ENCODE measurements at places on chromosomes 12 and 14.

DNA sequence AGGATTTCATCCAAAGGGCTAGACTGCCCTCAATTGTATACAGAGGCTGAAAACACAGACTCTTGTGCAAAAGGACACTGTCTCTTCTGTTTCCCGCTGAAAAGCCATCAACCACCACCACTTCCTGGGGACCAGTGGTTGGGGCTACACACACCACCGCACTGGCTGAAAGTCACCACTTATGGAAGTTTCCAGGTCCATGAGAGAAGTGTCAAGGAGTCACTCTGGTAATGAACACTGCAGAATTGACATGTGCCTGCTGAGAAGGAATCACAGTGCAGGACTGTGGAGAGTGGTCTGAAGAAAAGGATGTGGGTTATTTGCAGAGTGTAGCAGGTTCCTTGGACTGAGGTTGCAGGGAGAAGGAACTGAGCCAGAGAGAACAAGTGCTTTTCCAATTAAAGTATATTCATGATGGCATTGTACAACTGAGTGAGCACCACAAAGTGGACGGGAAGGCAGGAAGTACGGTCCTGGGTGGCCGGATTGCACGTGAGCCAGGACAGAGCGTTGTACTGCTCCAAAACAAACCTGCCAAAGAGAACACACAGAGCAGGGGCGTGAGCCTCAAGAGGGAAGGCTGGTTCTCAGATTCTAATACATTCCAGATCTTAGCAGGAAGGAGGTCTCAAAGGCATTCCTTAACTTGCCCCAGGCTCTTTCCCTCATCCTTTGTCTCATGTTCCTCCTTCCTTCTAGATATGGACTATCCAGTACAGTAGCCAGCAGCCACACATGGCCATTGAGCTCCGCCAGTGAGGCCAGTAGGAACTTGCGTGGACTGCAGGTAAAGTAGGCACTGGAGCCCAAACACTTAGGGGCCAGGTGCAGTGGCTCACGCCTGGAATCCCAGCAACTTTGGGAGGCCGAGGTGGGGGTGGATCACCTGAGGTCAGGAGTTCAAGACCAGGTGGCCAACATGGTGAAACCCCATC is 316.4 kb downstream of the MED13L start:
- DNase-seq = no peak

- no peak for DNase-seq
Observed at GRCh38 chr12:92393504-92393903, 247.9 kb upstream of the BTG1 start.

DNA sequence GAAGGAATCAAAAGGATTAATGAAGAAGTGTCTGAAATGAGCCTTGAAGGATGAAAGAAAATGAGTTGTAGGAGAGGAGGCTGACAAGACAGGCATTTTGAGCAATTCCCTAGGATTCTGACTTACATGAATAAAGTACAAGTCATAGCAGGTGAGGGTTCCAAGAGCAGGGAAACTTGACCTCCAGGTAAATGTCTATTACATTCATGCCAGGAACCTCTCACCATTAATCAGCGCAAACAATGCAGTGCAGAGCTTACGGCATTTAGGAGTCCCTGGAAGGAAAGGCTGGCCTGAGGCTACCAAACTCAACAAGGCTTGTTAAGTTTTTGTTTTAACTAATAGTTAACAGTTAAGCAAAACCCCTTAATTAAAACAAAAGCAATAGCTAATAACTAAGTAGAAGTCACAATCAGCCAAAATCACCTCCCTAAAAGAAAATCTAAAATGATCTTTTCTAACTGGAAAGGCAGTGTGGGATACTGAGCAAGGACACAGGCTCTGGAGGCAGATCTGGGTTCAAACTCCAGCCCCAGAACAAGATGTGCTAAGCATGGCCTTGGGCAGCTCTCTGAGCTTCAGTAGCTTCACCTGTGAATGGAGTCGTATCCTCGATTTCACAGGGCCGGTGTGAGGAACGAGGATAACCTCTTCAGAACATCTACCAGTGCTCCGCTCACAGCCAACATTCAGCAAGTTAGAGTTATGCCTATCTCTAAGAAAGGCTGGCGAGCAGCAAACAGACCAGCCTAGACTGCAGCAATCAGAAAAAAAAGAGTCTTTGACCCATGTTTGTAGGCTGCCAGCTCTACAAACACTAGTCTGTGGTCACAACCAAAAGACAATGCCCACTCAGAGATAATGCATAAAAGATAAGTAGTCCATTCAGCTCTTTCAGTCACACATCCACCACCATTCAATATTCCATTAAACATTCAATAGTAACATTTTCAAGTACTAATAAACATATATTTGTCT is 16.9 kb downstream of the PPTC7 start:
- DNase-seq = no peak

GRCh38 chr12:132907216-132907615 is 19.8 kb upstream of the CHFR start:
- no peak for DNase-seq

DNA sequence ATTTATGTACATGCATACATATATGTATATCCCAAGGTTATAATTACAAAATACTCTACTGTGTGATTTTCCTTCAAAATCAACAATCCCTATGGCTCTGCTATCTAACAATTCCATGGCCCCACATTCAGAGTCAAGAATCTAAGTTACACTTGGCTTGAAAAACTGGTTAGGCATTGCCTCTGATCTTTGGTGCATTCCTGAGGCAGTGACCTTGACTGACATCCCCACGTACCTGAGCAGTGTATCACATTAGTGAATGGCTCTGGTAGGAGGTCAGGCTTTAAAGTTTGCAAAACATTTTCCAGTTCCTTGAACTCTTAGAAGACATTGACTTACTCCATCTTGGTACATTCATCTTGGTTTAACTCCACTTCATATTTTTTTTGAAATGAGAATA is 8.5 kb upstream of the STON2 start:
- DNase-seq = no peak

DNA sequence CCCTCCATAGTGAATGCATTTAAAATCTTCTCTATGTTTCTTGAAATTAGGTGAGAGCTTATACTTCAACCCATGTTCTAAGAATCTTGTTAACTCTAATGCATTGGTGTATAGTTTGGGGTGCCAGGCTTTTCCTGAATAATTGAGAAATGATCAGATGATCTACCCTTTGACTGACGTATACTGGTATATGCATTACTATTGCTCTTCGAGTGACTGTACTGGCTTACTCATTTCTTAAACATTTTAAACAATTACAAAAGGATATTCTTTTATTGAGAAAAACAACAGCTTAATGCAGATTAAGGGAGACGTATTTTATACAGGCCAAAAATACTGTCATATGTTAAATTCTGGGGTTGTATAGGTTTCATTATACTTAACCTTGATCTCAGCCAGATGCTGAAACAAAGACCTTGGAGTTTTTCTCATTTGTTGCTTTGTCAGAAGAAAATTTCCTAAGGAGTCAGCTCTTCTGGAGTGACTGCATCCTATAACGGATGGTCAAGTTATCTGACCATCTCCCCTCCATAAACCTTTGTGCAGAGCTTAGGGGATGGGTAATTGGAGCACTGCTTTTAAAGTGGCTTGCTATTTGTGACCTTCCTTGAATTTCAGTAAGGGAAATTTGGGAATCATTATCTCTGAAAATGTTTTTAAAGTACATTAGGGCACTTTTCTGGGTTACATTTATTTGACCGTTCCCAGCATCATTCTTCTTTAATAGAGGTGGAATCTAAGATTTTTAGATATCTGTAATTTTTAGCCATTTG is 507.6 kb downstream of the PCNX1 start:
- no peak for DNase-seq

- peak; percentile 91 for DNase-seq
Observed at GRCh38 chr12:69688471-69689427, 10.4 kb downstream of the BEST3 start.

- no peak for DNase-seq
Observed at GRCh38 chr14:65228956-65229747, 126.8 kb upstream of the MAX start.

- no peak for DNase-seq
Observed at GRCh38 chr14:104317975-104318557, 179.7 kb downstream of the KIF26A start.

- no peak for DNase-seq
Observed at GRCh38 chr12:8559676-8560075, 19.0 kb upstream of the CLEC4E start.

DNA sequence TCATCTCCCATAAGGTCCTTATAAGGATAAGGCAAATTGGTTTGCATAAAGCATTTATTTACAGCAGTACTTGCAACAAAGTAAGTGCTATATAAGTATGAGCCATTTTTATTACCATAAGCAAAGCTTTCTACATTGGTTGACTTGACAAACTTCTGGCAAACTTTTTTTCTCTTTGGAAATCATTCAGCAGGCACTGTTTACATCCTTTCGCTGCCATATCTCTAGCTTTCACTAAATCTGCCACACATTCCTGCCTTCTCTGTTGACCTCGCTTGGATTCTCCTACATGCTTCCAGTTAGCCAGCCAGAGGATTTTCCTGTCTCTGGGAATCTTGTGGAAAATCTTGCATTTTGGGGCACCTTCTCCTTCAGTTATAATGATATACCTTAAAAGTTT is 21.8 kb upstream of the HDAC7 start:
- no peak for DNase-seq

DNA sequence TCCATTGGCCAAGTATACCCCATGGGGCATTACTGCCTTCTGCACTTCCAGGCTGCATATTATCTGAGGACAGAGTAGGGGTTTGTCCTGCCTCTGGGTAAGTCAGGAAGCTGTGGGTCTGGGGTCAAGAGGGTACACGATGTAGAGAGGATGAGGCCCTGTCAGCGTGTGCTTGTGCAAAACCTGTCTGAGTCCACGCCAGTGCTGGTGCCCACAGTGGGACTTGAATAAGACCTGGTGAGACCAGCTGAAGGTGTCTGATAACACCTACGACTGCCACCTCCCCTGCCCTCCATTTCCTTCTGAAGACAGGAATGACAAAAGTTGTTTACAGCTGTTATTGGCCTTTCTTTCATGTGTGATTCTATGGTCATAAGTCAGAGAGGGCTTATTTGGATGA is 22.1 kb upstream of the NID2 start:
- DNase-seq = no peak

DNA sequence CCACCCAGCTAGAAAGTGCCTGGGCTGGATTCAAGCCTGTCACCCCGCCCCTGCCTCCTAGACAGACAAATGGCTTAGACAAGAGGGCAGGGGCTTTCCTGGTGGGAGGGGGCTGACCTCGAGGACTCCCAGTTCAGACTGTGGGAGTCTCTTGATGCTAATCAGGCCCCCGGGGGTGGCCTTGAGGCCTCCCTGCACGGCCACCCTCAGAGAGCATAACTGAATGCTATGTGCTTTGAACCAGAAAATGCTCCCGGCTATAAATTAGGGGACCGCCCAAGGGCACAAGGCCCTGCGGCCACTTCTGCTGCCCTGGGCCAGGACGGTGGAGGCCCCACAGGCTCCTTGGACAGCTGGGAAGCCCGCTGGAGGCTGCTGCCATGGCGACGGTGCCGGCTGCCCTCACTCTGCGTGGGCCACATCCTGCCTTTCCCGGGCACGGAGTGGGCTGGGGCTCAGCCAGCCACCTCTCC is 111.0 kb upstream of the NCOR2 start:
- DNase-seq = no peak

DNA sequence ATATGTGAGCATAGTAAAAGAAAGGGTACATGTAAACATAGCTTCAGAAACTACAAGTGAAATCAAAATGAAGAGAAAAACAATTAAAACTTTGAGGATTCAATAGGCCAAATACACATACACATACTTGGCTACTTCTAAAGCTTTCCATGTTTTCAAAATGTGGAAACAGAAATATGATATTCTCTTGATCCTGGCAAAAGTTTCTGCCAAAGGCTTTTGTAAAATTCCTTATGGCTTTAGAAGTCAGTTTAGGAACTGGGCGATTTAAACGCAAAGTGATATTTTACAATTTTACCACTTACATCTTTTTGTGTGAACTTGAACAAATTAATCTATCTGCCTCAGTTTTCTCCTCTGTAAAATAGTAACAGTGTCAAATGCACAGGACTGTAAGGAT is 756.4 kb downstream of the C12orf50 start:
- no peak for DNase-seq

All from pulmonary artery endothelial cell (primary cell).